Activated naive CD4-positive, alpha-beta T cell treated with anti-CD3 and anti-CD28 coated beads for 36 hours (primary cell): ENCODE measurements at places on chromosomes 12 and 14.
A peak's percentile ranks its signal among the peaks of the same experiment; 100 is the strongest.

- no peak for DNase-seq
Measured at GRCh38 chr12:115791331-115791730, 486.2 kb downstream of the MED13L start.

- DNase-seq, result no peak
Measured at GRCh38 chr14:106837870-106838269, 1311.5 kb downstream of the TMEM121 start.

- DNase-seq, result no peak
Measured at GRCh38 chr12:130160711-130161231, 1.5 kb upstream of the FZD10 start.

- DNase-seq, result peak; percentile 39
Measured at GRCh38 chr14:21768116-21768874, 94.7 kb upstream of the OR4E1 start.

- DNase-seq, result no peak
Measured at GRCh38 chr14:54787261-54787660, 115.4 kb downstream of the GCH1 start.

DNA sequence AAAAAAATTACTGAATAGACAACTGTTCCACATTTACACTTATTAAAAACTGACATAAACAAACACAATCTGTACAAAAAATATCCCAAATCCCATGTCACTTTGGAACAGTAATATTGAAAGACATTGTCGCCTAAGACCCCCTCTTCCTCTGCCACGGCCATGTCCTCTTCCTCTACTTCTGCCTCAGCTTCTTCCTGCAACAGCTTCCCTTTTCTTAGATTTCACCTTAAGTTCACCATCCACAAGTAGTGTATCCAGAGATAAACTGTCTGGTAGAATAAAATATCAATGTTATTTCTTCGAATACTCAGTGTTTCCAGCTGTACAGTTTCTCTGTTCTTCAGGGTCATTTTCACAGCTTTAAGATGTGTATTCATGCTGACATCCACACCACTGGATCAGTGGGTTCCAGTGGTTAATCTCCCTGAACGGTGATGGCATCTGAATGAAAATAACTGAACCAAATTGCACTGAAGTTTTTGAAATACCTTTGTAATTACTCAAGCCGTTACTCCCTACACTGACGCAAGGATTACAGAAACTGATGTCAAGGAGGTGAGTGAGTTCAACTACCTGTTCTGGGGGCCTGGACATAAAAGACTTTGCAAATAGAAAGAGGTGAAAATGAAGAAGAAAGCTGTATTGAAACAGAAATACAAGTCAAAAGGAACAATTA, 208.5 kb downstream of the C12orf50 start:
- no peak for DNase-seq

- DNase-seq, result no peak
Measured at GRCh38 chr14:105858676-105859025, 332.3 kb downstream of the TMEM121 start.

DNA sequence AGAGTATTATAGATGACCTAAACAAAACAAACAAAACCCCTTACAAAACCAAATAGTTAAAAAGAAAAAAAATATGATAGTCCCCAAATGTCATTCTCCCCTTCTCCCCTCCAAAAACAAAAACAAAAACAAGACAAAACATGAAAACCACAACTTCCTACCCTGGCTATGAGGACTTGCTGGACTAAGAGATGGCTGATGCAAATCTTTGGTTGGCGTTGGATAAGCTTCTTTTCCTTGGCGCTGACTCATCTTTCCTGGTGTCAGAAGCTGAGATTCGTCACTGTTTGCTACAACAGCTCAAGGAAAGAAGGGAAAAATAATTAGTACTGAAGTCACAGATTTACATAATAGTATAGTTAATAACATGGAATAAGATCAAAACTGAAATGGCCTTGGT, 102.5 kb upstream of the BBS10 start:
- DNase-seq, result no peak

GRCh38 chr12:45634273-45634917, 95.1 kb upstream of the ARID2 start:
- no peak for DNase-seq

DNA sequence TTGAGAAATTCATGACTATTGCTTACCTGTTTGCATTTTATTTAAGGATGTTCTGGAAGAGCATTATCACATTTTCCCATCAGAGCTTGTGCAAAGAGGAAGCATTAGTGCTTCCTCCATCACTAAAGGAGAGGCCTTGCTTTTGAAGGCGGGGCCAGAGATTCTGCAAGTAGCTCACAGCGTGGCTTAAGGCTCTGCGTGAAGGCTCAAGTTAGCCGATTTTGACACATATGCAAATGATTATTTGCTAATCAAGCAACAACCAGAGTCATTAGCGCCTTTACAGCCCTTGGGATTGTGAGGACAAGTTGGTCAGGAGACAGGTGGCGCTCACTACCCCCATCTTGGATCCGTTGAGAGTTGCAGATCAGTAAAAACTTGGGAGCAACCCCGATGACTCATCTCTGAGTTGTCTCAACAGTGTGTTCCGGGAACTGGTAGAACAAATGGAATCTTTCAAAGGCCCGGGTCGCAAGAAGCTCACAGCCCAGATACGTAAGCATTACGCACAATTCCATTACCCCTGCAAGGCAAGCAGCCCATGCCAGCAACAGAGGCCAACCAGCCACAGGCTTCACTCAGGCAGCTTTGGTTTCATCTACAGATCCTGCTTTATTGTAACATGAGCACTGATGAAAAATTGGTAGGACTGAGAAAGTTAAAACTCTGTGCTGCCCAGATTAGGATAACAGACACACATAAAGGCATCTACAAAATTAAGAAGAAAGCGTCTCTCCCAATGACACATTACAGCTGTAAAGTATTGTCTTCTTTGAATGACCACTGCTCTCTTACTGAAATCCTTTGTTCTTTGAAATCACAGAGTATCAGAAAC, 34.9 kb upstream of the SPTSSA start:
- no peak for DNase-seq

DNA sequence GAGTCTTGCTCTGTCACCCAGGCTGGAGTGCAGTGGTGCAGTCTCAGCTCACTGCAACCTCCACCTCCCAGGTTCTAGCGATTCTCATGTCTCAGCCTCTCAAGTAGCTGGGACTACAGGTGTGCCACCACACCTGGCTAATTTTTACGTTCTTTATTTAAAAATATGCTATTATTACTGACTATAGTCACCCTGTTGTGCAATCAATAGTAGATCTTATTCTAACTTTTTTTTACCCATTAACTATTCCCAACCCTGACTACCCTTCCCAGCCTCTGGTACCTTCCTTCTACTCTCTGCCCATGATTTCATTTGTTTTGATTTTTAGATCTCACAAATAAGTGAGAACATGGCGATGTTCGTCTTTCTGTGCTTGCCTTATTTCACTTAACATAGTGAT, 2.5 kb downstream of the OXA1L start:
- DNase-seq, result no peak

DNA sequence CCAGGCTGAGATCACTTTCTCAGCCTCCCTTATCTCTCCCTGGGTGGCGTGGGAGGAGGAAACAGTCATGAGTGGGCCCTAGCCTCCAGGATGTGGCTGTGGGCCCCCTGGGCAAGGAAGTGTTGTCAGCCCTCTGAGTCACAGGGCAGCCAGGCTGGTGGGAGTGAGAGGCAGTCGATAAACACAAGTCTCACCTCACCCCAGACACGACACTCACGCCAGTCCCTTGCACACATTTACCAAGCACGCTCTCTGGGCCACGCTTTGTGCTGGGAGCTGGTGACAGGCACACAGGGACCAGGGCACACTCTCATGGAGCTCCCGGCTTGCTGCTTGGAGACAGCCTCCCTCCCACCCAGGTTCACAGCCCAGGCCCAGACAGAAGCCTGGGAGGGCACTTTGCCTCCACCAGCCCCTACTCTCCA, 1.9 kb upstream of the KRT79 start:
- peak; percentile 64 for DNase-seq

DNA sequence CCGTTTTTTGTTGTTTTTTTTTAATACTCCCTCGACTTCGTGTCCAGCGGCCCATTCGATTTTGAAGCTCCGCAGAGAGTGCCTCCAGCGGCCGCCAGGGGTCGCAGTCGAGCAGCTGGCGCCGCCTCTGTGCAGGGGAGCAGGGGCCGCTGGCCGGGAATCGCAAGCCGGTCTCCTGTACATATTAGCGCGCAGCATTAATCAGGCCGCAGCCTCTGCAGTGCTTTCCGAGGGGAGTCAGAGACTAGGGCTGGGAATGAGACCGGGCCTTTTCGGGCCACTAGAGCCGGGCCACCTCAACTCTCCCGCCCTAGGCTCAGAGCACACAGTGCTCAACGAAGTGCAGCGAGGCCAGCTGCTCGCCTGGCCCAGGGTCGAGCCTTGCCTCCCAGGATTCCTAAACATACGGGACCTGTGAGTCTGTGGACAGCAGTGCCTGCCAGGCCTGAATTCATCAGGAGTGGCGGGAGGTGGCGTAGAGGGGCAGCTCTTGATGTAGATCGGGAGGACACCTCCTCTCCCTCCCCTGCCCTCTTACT, 81.8 kb downstream of the EMP1 start:
- DNase-seq, result peak; percentile 67

DNA sequence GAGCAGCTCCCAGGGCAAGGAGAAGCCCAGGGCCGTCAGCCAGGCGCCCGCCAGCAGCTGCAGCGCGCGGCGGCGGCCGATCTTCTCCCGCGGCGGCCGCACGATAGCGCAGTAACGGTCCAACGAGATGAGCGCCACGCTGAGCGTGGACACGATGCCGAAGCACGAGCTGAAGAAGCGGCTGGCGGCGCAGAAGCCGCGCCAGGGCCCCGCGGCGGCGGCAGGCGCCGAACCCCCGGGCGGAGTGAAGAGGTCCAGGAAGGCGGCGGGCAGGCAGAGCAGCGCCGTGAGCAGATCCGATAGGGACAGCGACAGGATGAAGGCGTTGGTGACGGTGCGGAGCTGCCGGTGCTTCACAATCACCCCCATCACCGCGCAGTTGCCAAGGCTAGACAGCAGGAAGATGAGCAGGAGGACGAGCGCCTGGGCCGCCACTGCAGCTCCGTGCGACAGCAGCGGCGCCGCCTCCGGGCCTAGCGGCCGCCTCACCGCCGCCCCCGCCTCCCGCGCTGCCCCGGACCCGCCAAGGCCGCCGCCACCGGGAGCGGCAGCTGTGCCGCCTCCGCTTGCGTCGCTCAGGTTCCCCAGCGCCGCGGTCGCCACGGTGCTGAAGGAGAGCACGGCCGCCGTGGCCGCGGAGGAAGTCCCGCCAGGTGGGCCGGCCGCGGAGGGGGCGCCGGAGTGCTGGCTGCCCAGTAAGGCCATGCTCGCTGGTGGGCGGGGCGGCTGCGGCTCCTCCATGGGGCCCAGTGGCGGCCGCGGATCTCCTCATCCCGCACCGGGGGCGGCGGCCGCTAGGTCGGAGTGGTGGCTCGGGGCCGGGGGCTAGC, 479 bp downstream of the GPR135 start:
- DNase-seq, result peak; percentile 64

DNA sequence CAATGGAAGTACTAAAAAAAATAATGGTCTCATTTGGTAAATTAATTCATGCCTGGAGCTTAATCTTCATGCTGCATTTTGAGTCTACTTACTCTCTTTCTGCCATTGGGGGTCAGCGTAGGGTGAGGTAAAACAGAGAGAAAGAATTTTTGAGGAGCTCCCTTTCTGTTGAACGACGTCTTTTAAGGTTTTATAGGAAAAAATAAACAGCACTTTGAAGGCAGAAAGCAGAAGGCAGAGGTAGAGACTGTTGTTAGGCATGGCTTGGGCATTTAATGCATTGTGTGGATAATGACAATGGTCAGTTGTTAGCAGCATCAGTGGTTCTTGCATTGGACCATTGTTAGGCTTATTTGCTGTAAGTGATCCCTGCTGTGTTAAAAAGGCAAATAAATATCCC, 557.2 kb upstream of the STXBP6 start:
- DNase-seq, result no peak

DNA sequence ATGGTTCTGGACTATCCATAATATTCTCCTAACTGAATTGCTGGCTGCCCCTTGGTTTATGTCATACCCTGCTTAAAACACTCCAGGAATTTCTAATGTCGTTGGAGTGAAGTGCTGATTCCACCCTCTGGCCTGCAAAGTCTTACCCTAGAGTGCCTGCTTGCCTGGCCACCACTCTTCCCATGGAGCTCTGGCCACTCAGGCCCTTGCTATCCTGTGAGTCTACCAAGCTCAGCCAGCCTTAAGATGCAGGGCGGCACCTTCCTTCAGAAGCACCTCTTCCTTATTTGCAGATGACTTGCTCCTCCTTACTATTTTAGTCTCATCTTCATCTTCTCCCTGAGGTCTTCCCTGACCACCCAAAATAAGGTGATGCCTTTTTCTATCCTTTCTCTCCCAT, 35.3 kb downstream of the SLC6A15 start:
- no peak for DNase-seq

- no peak for DNase-seq
Measured at GRCh38 chr12:23139026-23139425, 514.1 kb downstream of the ETNK1 start.

DNA sequence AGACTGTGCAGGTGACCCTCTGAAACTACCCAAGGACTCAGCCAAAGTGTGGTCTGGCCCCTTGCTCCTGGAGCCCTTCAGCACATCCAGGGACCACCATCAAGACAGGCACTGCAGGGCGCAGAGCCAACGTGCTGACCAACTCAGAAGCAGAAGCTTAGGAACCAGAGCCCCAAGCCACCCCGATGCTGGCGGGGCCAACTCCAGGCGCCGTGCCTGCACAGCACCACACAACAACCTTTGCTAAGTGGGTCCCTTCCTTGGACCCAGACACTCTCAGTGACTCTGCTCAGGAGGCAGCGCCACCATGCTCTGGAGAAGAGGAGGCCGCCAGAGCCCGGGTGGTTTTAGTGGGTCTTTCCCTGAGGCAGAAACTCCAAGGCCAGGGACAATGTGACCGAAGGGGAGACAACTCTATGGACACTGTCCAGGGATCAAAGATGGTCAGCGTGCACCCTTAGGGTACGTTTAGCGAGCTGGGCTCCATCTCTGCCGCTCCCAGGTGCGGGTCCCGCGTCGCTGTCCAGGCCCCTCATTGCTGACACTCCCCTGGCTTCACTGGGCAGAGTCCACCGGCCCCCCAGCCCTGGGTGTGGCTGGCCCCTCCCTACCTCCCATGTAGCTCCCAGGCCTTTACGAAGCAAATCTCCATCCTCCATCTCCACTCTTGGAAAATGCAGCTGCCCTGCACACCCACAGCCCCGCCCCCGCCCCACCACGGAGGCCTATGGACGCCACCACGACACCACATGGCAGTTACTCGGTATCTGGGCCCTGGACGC, 16.1 kb downstream of the CHGA start:
- no peak for DNase-seq

DNA sequence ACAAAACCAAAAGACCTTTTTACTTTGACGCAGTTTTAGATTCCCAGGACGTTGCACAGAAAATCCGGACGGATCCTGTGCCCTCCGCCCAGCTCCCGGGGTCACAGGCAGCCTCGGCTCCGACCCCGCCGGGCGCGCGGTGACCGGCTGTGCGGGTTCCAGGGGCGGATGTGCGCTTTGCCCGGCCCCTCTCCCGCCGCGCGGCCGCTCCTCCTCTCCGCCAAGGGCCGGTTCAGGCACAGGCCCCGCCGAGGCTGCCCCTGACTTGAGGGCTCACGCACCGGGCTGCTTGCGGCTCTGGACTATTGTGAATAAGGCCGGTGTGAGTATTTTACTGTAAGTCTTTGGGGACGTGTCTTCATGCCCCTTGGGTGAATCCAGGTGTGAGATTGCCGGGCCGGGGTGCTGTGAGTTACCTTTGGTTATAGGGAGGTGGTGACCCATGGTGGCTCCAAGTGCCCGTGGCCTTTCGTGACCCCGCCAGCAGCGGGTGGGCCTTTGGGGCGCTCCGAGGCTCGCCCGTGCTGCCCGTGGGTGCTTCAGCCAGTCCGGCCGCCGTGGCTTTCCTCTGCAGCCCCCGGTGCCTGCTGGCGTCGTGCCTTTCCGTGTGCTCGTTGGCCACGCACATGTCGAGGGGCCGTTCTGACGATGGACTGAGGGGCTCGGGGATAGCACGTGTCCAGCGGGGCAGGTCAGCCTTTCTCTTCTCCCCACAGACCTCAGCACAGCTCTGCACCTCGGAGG, 45.9 kb downstream of the NOC4L start:
- DNase-seq, result no peak
